B cell (primary cell): ENCODE measurements at places on chromosomes 4 and X. TPM values are rescaled to one million over a fixed set of nuclear protein-coding genes. Genes with fewer than 3 reads are reported as not detected.

The BEX5 gene
- 0.91 and 2.7 TPM in 2 replicates for total RNA-seq

- DNase-seq = no peak
Observed at GRCh38 chrX:136196691-136197155, 49.4 kb downstream of the FHL1 start.

GRCh38 chrX:53265771-53266574, 15.4 kb downstream of the IQSEC2 start:
- no peak for DNase-seq

The PWWP3B gene
- not detected in 2 replicates for total RNA-seq

The SRPX gene
- total RNA-seq = 0.59 and 0.83 TPM in 2 replicates

DNA sequence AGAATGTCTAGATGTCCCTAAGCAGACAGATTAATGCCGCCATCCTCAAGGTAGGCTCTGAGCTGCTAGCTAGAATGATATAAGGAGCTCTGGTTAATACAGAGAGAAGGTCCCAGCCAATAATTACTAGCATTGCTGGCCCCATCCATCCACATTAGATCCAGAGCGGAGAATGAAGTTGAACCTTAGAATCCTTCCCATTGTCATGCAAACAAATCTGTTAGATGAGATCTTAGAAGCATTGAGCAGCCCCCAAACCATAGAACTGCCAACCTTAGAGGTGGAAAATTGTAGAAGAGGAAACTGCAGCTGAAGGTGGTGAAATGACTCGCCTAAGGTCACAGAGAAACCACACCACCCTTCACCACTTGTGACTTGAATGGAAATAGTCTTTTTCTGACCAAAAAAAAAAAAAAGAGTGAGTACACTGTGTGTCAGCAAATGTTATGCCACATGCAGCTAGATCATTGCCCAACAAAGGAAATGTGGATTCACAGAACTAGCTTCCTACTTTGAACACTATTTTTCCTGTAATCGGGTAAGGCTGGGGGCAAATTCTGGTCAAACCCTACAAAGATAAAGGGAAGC, 162.1 kb downstream of the SMIM20 start:
- DNase-seq = peak; percentile 38

- DNase-seq = no peak
Observed at GRCh38 chrX:24643116-24643515, 4.0 kb downstream of the PCYT1B start.
